ENCODE measurements at places on chromosomes 3 and 15.

- no peak for DNase-seq
Observed at GRCh38 chr15:65184305-65184867, 756 bp downstream of the CLPX start.

- DNase-seq, result no peak
Observed at GRCh38 chr3:118541796-118542195, 492.9 kb downstream of the IGSF11 start.

DNA sequence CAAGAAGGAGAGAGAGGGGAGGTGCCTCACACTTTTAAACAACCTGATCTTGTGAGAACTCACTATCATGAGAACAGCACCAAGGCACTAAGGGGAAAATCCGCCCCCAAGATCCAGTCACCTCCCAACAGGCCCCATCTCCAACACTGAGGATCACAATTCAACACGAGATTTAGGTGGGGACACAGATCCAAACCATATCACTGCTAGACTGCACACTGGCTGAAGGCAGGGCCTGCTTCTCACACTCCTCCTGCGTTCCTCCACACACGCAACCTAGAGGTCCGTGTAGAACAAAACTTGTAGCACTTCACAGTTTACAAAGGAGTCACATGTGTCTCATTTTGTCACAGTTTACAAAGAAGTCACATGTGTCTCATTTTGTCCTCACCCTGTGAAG, 97.8 kb downstream of the DAPK2 start:
- DNase-seq, result no peak

DNA sequence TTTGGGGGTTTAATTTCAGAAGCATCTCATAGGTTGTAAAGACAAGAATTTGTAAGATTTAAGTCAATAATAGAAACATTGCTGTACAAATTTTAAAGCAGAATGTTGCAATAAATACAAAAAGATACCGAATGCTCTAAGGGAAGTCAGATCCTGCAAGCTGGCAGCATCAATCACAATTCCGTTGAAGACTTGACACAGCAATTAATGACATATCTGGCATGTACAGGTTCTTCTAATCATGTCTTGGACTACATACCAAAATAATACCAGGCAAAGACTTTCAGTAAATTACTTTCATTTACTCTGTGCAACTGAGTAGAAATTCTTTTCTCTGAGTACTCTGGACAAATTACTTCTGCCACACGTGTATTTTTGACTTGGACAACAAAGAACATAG, 54.0 kb upstream of the CDIN1 start:
- no peak for DNase-seq

DNA sequence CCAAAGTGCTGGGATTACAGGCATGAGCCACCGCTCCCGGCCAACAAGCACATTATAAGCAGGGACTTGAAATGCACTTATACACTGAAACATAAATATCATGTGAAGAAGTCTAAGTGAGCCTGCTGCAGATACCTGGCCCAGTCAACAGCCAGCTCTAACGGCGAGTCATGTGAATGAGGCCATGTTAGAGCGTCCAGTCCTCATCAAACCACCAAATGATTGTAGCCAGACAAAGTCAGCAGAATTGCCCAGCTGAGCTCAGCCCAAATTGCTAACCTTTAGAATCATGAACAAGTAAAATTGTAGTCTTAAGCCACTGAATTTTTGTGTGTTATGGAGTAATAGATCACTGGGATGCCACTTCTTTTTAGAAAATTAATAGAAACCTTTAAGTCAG, 37.8 kb upstream of the UACA start:
- DNase-seq, result no peak

GRCh38 chr3:118088696-118089095, 946.0 kb downstream of the IGSF11 start:
- no peak for DNase-seq

DNA sequence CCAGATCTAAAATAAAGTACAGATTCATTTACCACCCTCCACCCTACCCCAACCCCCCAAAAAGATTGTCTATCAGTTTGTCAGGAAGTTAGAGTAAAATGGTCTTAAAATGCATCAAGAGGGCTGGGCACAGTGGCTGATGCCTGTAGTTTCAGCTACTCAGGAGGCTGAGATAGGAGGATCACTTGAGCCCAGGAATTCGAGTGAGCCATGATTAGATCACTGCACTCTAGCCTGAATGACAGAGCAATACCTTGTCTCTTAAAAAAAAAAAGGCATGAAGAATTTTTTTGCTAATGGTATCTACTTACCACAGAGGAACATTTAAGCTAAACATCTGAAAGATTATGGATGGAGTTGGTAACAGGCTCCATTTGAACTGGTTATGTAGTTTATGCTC, 71.0 kb downstream of the RBM6 start:
- no peak for DNase-seq

GRCh38 chr15:66070220-66070934, 183.2 kb downstream of the MEGF11 start:
- DNase-seq, result no peak

- no peak for DNase-seq
Observed at GRCh38 chr3:141853081-141853601, 23.3 kb upstream of the ATP1B3 start.

DNA sequence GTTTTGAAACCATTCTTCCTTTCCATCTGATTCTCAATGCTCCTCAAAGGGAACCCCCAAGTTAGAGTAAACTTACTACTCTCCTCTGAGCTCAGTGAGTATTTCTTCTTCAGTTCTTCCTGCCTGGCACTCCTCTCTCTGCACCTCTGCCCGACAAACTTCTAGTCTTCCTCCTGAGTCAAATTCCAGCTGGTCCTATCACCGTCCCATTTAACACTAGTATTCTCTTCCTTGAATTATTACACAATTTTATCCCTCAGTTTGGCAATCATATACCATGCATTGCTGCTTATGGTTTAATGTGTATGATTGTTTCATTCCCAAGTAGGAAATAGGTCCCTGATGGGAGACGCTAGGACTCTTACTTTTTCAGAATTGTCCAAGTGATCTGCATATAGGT, 279.7 kb downstream of the MECOM start:
- no peak for DNase-seq

DNA sequence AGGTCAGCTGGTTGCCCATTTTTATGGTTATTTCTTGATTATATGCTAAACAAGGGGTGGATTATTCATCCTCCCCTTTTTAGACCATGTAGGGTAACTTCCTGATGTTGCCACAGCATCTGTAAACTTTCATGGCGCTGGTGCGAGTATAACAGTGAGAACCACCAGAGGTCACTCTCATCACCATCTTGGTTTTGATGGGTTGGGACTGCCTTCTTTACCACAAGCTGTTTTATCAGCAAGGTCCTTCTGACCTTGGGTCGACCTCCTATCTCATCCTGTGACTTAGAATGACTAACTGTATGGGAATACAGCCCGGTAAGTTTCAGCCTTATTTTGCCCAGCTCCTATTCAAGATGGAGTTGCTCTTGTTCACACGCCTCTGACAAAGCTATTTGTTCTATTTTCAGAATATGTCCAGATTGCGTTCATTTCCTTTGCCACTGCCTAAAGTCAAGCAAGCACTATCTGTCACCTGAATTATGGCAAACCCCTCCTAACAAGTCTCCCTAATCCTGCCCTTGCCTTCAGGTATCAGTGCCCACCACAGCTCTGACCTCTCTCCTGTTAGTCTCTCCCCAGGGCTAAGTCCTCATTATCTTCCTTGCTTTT, 308.5 kb downstream of the ROBO2 start:
- DNase-seq, result no peak

DNA sequence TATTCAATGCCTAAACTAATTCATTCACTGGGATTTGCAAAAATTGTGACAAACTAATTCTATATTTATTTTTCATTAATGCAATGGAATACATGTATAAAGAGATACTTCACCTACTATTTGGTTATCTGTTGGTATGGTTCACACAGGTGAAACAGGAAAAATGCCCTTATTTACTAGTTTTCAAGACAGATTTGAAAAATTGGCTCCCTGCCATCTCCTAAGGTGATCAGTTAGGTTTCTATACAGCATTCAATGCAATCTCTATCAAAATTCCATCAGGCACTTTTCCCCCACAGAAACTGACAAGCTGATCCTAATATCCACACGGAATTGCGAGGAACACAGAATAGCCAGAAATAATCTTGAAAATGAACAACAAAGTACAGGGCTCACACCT, 101.1 kb downstream of the DLG1 start:
- DNase-seq, result no peak

DNA sequence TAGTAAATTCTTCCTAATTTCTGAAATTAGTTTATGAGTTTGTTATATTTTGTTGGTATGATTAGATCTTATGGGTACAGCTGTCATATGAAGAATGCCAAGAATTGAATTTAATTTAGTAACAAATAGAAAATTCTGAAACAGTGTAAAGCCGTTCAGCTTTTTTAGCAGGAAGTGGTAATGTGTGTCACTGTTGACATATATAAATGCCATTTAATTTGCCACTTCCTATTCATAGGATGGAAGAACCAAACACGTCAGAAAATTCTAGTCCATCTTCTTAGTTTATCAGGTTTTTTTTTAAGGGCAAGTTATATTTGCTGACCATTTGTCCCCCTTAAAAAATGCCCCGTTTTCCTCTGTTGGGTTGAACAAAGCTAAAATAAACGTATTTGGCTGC, 43.0 kb downstream of the RAB8B start:
- no peak for DNase-seq

DNA sequence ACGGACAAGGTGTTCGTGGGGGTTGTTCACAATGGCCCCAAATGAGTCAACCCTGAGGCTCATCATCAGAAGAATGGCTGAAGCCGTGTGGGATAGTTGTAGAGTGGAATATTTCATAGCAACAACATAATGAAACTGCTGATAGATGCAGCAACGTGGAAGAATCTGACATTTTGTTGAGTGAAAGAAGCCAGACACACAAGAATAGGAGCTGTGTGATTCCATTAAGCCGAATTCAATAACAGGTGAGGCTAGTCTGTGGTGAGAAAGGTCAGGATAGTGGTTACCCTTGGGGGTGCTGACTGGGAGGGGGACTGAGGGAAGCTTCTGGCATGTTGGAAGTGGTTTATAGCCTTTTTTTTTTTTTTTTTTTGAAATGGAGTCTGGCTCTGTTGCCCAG, 144.0 kb downstream of the SMAD6 start:
- no peak for DNase-seq

DNA sequence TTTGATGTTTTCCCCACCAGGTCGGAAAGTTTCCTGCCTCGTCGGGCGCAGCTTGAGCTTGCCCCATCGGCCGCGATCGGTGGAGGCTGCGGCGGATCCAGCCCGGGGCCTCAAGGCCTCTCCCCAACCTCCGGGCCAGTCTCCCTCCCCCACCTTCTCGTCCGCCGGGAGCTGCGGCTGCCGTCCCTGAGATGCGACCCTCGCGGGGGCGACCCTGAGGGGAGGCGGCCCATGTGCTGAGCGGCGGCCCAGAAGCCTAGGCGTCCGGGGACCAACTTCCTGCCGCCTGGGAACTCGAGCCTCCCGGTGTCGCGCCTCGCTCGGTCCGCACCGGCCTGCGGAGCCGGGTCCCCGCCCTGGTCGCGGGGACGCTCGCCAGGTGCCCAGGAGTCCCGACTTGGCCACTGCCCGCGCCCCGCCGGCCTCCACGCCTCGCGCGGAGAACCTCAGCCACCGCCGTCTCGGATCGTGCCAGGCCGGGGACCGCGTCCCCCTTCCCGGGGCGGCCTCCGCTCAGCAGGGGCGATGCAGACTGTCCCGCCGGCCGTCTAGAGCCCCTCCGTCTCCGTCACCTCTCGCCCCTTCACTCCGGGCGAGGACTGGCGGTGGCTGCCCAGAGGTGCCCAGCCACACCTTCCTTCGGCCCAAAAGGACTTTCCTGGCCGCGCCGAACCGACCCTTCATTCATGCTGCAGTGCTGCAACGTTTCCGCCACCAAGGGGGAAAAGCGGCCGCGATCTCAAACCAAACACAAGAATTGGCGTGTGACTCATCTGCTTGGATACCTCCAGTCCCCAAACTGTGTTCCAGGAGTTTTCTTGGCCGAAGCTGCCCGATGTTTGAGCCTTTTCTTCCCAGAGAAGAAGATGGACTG, 656 bp downstream of the SLMAP start:
- peak; percentile 0 for DNase-seq
